ENCODE measurements at places on chromosomes 6 and 20.
A peak's percentile ranks its signal among the peaks of the same experiment; 100 is the strongest.

- peak; percentile 52 for DNase-seq
These were observed 40.4 kb upstream of the DUSP22 start for GRCh38 chr6:251920-252319.

GRCh38 chr6:21277601-21278374 lies 315.8 kb upstream of the SOX4 start:
- no peak for DNase-seq

- peak; percentile 74 for DNase-seq
These were observed 16.1 kb upstream of the CALHM6 start for GRCh38 chr6:116445102-116445501.

DNA sequence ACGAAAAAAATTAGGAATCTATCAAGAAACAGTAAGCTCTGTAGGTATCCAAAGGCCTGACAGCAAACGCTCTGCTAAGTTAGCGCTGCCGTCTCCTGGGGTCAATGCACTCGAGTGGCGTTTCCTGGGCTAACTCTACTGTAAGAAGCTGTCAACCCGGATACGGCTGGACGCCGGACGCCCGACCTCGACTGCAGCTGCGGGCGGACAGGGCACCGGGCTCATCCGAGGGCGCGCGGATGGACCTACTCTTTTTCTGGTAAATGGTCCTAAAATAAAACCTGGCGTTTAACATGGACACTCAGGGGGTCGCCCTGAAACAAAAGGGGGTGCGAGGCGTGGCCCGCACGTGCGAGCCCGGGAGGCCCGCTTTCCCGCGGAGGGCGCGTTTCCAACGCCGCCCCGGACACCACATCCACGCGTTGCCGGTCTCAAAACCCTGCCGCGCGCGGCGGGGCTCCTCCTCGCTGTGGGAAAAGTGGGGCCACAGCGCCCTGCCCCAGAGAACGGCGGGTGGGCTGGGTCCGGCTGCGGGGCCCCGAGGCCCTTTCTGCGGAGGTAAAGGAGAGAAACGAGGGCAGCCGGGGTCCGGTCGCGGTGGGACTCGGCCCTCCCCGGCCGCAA lies 537 bp downstream of the TCP1 start:
- DNase-seq = peak; percentile 64

DNA sequence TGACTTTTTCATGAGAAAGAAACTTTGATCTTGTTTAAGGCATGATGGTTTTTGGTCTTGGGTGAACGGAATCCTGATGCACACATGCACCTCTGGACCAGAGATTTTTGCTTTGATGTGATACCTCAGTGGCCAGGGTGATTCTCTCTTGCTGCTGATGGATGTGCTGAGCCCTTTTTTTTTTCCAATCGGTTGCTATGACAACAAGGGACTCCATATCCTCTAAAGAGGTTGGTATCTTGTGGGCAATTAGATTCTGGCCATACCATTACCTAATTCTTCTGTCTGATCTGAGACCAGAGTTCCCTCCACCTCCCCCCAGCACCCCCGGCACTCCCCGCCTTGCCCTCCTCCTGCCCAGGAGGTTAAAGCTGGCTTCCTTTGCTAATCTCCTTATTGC lies 24.9 kb downstream of the PDYN start:
- DNase-seq = no peak

DNA sequence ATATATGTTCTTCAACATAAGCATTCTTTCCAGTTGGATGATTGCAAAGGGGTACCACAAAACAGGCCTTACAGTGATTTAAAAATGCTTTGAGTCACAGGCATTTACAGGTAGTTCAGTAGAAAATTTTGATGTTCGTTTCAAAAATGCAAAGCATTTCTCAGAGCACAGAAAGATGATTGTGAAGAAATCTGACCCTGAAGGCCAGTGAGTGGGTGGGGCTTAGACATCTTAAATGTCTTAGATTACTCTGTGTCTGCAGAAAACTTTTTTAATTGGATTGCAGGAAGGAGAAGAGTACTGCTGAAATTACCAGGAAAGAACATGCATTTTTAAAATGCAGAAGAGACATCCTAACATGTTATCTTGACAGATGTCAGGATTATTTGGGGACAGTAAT lies 268.3 kb downstream of the CDKAL1 start:
- DNase-seq = no peak

DNA sequence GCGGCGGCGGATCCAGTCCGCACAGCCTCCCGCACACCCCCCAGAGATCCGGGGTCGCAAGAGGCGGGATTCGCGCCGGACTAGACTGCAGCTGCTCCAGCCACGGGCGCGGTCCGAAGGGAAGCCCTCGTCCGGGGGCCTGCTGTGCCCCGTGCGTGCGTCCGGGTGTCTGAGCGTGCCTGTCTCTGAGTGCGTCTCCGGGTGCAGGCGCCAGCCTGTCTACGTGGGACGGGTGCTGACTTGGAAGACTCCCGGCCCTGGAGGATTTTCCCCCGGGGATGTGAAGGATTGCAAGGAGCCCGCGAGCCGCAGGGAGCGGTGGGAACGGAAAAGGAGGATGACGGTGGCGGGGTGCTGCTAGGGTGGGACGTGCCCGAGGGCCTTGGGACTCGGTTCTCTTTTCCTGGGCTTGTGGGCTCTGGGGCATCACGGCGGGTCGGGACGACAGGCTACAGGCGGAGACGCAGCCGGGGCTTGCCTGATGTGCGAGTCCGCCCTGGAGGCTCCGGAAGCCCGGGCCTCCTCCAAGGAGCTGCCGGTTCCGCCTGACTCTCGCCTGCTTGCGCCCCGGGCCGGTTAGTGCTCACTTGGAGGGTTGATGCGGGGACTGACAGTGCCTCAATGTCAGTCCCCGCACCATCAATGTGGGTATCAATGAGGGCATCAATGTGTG lies 5.7 kb downstream of the MAFB start:
- DNase-seq = peak; percentile 89

DNA sequence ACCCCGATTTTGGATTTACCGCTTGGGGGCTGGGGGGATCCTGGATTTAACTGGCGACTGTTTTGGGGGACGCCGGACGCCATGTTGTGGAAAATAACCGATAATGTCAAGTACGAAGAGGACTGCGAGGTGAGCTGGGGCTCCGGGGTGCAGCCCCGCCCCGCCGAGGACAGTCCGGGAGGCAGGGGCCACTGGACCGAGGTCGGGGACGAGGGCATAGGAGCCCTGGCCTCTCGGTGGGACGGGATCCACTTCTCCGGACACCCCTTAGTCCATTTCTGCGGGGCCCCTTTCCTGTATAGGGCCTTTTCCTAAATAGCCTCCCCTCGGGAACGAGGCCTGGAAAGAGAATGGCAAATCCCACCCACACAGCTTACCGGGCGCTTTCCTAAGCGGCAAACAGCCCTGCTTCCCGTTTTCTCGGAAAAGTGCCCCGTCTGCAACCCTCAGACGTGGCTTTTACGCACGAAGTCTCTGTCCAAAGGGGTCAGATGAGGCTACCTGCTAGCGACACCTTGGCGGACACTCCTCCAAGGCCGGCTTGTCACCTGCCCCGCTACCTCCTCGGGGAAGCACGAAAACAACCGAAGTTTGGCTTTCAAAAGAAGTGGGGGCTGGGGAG lies 469 bp downstream of the TFAP2C start:
- DNase-seq = peak; percentile 71

- DNase-seq = no peak
These were observed 219.7 kb downstream of the ZMYND8 start for GRCh38 chr20:47136782-47137181.

DNA sequence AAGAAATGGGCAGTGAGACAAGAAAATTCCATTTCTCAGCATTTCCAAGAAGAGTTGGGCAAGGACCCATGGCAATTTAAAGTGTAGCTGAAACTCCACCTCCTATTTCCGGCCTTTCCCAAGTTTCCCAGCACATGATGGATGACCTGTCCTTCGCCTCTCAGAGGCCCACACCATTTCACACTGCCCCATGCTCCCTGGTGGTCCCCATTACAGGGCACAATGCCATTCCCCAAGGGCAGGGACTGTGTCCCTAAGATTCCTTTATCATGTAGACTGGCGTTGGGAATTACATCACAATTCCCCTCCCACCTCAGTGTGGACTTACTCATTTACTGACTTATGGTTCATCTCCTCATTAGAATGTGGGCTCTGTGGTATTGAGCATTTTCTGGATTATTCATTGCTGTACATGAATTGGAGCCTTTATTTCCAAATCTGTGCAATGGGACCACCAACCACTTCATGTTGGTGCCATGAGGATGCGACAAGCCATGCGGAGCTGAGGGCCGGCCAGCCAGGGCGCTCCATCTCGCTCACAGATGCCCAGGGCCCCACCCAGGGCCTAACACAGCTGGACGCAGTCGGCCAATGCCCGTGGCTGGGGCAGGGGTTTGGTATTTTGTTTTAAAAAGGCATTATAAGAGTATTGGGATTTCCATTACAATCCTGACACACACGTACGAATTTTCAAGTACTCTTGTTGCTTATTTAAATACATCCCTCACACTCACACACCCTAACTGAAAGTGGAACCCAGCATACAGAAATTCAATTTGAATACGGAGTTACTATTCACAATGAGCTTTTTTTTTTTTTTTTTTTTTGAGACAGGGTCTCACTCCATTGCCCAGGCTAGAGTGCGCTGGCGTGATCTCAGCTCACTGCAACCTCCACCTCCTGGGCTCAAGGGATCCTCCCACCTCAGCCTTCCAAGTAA lies 5.4 kb downstream of the ACSS1 start:
- no peak for DNase-seq

GRCh38 chr6:162626869-162627268 lies 100.7 kb downstream of the PRKN start:
- DNase-seq = no peak

- DNase-seq = no peak
These were observed 849 bp upstream of the BMP7 start for GRCh38 chr20:57267158-57267821.

- peak; percentile 95 for DNase-seq
These were observed 206.1 kb upstream of the PRDM1 start for GRCh38 chr6:105880030-105880492.

DNA sequence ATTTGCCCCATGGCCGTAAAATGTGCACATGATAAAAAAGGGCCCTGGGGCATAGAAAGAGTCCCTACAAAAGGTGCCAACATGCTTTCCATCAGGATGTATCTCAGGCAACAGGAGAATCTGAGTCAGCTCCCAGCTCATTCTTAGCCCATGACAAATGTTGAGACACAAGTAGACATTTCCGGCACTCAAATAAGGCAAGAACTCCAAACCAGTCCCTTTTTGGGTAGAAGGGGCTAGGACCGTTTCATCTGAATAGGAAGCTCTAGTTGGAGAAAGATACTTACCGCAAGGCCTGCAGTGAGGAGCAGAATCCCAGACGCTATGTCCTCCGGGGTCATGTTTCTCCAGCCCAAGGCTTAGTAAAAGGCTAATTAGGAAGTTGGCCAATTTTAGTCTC lies 261.0 kb upstream of the RIN2 start:
- DNase-seq = no peak

DNA sequence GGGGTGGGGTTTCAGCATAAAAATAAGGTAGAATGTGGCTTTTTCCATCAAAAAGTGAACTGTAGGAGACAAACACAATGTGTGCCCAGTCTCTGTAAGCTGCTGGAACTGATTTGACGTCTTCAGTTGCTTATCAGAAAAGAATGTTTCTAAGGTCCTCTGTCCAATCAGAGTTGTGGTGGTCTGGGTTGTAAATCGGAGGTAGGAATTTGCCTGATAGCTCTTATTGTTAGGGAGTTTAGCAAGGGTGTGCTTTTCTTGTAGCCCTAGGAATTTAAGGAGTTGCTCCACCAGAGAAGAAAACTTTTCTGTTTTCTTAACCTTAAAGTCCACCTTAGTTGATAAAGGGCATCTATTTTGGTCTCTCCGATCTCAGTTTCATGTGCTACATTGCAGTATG lies 10.4 kb upstream of the SSTR4 start:
- DNase-seq = no peak

DNA sequence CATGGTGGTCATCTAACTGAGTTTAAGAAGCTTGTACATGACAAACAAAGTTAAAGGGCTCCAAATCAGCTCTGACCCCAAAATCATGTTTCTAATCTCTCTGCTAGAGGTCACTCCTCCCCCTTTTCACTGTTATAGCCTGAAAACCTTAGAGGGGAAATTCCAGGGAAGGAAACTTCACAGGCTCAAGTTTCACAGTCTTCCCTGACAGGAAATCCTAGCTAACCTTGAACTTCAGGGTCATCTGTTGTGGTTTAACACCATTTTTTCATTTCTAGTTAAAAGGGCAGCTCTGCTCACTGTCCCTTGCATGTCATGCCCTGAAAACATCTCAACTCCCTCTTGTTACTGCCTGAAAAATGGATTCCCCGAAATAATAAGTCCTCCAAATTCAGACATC lies 104.4 kb upstream of the BMP2 start:
- DNase-seq = no peak

DNA sequence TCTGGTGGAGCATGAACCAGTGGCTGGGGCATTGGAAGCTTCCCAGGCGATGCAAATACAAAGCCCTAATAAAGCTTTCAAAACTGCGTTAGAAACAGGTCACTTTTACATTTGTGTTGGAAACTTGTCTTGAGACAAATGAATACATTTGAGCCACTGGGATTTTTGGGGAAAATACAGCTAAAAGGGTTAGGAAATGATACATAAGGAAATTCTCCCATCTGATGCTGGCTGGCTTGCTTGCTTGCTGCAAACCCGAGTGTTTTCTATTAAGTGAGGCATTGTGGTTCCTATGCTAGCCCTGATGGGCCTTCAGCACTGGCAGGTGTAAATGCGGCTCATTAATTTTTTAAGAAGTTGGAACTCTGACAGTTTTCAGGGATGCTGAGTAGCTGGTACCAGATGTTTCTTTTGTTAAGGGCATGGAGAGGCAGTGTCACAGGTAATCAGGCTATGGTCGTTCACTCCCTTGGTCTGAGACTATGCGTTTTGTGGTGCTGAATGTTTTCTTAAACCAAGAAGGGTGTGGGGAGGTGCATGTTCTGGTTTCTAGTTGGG lies 35.2 kb downstream of the RREB1 start:
- DNase-seq = no peak

DNA sequence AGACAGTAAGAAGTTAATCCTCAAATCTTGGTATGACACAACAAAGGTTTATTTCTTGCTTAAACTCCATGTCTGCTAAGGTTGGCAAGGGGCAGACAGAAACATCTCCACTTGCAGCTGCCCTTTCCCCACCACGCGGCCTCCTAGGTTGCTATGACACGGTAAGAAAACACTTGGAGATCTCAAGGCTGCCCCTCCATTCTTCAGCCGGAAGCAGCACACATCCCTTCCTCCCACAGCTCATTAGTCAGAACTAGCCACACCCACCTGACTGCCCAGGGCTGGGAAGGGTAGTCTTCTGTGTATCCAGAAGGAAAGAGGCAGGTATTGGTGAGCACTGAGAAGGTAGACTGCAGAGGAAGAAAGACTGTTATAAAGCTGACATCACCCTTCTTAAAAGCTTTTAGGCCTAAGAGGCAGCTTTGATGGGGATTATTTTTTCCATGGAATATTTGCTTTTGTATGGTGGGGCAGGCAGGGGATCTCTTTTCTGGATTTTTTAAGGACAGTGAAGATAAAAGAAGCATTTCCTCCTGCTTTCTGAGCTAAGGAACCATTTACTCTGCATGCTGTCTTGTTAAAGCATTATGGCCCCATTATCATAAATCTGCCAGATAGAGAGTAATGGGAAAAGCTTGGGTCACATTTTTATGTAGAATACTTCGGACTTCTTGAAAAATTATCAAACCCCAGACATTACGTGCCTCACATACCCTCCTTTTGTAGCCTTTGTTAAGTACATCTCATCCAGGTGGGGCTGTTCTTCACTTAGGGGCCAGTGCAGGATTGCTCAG lies 41.6 kb downstream of the MRAP2 start:
- DNase-seq = no peak

Data from suppressor macrophage (primary cell).